ENCODE measurements at places on chromosomes 3 and 15.

GRCh38 chr3:24764236-24764915 is 269.7 kb upstream of the THRB start:
- no peak for DNase-seq

DNA sequence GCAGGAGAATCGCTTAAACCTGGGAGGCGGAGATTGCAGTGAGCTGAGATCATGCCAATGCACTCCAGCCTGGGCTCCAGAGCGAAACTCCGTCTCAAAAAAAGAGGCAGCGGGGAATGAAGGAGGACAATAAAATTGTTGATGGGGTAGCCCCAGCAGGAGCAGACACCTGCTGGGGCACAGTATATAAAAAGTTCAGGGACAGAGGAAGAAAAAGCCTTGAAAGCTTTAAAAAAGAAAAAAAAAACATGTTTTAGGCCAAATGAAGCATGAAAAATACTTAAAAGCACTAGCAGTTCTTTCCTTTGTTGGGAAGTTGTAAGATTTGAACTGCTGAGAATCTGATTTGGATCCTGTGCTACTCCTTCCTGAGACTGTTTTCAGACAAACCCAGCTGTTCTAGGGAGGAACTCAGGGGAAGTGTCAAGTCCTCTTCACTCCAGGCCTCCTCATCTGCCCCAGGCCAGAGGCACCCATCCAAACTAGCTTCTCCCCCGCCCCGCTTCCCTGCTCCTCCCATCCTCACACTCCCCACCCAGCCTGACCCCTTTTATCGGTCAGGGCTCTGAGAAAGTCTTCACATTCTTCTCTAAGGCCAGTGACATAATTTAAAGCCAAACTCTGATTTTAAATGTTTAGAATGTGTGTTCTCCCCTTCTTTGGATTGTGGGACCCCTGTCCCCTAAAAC is 4.9 kb downstream of the IL17RD start:
- DNase-seq = no peak

GRCh38 chr3:80733522-80734176 is 965.9 kb upstream of the ROBO1 start:
- DNase-seq = peak; percentile 99

GRCh38 chr3:111764645-111765091 is 94.4 kb upstream of the PHLDB2 start:
- no peak for DNase-seq

DNA sequence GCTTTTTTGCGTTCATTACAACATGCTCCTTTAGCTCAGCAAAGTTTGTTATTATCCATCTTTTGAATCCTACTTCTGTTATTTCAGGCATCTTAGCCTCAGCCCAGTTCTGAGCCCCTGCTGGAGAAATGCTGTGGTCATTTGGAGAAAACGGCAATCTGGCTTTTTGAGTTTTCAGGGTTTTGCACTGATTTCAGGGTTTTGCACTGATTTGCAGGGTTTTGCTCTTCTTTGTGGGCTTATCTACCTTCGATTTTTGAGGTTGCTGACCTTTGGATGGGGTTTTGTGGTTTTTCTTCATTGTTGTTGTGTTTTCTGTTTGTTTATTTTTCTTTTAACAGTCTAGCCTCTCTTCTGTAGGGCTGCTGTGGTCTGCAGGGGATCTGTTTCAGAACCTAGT is 137.4 kb downstream of the RSRC1 start:
- no peak for DNase-seq

- no peak for DNase-seq
These were observed 34.4 kb downstream of the SLCO3A1 start for GRCh38 chr15:91887921-91888373.

DNA sequence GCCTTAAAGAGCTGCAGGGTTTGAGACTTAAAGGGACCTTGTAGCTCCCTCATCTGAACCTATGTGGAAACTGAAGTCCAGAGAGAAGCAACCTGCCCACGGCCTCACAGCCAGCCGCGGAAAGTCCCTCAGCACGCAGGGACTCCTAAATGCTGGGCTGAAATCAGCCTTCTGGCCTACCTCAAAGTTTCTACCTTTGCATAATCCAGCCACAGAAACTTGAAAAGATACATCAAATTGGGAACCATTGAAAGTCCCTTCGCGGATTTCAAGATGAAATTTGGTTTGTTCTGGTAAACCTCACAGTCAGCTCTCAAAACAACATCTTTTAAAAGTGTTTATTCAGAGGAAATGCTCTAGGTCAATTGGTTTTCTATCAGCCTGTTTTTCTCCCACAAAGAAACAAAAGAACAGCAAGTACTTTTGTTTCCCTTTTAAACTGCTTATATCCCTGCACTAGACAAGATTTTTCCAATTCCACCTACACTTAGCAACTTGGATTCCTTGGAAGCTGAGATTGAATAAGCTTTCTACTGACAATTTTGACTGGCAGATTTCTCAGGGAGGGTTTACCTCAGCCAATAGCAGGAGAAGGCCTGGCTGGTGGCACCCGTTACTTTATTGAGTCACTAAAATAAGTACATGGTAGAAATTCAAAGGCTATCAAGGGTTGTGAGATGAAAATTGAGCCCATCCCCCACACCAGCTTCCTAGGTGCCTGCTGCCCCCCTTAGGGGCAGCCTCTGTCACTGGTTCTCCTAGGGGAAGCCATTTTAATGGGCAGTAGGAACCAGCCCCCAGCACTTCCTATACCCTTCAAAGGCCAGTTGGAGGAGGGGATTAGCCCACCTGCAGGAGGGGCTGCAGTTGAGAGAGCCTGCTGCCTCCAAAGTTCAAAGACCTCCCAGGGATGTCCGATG is 171.2 kb downstream of the ADAMTS17 start:
- no peak for DNase-seq

DNA sequence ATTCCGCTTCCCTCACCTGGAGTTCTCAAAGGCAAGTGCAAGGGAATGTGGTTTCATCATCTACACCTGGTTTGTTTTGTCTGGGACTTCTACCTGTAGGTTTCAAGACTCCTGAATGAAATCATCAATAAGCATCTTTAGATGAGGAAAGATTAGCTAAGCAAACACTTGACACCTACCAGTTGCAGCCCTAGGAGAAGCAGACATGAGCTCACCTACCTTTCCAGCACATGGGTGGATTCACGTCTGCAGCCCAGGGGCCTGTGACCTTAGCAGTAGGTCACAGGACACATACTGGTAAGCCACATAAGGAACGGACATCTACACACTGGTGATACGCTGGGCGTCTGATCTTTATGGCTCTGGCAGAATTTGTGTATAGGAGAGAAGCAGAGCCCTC is 26.7 kb downstream of the SLCO2A1 start:
- DNase-seq = no peak

DNA sequence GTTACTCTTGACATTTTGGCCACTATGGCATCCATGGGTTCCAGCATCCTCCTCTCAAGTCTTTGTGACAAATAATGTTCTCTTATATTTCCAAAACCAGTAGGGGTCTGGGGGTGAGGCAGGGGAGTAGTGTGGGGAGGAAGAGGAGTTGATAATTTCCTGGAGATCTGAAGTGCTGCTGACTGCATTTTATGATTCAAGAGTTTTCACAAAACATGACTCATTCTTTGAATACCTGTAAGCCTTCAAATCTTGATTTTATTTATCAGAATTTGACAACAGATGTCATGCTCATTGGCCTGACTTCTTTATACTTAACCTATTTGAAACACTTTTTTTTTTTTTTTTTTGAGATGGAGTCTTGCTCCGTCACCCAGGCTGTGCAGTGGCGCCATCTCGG is 98.8 kb upstream of the PLXND1 start:
- DNase-seq = no peak

DNA sequence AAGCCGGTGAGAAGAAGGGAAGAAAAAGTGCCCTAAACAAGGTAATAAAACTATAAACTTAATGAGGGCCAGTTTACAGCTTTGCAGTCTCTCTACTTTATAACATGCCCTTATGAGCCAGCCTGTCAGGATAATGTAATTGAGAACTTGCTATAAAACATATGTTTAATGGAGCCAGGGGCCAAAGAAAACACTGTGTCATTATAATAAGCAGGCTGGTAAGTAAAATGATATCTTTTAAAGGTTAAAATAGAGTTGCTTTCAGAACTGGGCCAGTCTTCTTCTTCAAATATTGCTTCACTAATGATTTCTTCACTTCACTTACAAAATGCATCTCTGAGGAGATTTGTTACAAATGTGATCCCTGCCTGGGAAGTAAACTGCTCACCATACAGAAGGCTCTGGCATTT is 192.5 kb downstream of the SHOX2 start:
- no peak for DNase-seq

DNA sequence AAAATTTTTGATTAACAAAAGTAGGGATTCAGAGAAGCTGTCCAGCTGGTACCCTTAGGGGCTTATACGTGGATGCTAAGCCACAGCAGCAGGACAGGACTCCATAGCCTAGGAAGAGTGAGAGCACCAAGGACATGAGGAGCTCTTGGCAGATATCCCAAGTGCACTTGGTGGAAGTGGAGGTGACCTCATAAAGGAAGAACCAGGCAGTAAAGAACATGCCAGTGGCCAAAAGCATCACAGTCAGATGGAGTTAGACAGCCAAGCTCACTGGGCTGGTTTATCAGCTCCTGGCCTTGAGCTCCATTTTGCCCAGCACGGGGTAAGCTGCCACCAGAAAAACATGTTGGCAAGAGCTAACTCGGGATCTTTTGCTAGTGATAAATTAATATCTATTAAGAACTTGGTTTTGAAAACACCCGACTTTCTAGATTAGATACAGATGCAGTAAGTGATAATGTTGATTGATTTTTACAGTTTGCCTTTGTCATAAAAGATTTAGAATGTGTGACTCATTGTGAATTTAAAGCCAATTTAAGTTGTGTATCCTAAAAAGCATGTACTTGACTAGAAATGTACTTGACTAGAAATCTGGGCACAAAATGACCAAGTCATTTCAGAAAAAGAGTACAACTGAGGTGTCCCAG is 108.0 kb downstream of the CMSS1 start:
- no peak for DNase-seq

- no peak for DNase-seq
These were observed 23.3 kb upstream of the CYP11A1 start for GRCh38 chr15:74390647-74391288.

GRCh38 chr3:21041621-21042020 is 709.4 kb downstream of the ZNF385D start:
- DNase-seq = no peak

DNA sequence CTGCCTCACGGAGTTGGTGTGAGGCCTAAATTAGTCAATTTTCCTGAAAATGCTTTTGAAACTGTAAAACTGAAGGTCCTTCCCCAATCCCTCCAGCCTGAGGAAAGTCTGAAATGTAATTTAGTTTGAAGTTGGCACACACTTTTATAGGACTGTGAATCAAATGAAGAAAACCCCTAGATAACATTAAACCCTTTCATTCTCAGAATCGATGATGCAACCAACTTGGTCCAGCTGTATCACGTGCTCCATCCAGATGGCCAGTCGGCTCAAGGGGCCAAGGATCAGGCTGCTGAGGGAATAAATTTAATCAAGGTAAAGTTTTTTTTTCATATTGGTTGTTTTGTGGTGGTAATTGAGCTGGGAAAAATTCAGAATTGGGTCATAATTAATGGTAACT is 11.7 kb downstream of the MRPS22 start:
- DNase-seq = no peak

DNA sequence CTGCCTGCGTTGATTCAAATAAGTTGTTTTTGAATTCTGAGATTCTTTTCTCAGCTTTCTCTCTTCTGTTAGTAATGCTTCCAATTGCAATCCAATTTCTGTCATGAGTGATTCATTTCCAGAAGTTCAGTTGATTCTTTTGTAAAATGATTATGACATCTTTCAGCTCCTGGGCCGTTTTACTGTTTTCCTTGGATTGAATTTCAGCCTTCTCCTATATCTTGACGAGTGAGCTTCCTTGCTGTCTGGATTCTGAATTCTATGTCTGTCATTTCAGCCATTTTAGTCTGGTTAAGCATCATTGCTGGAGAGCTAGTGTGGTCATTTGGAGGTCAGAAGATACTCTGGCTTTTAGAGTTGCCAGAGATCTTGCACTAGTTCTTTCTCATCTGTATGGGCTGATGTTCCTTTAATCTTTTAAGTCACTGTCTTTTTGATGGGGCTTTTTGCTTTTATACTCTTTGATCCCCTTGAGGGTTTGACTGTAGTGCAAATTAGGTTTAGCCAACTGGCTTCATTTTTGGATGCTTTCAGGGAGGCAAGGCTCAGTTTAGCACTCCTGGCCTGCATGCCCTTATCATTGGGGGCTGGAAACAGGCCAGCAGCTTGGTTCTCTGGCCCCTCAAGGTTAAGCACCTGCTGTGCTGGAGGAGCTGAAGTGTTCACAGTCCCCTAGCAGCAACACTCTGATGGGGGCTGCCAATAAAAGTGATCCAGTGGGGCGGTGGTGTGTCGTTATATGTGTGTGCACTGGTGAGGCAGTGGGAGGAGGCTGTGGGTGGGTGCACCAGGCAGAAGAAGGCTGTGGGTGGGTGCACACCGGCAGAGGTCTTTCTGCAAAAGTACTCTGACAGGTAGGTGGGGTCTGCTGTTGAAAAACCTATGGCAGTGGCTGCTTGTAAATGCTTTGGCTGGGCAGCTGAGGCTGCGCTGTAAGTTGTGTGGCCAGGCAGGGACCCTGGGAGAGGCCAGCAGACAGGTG is 51.2 kb downstream of the MCTP2 start:
- DNase-seq = no peak
